ENCODE measurements at places on chromosomes 7 and 10.

DNA sequence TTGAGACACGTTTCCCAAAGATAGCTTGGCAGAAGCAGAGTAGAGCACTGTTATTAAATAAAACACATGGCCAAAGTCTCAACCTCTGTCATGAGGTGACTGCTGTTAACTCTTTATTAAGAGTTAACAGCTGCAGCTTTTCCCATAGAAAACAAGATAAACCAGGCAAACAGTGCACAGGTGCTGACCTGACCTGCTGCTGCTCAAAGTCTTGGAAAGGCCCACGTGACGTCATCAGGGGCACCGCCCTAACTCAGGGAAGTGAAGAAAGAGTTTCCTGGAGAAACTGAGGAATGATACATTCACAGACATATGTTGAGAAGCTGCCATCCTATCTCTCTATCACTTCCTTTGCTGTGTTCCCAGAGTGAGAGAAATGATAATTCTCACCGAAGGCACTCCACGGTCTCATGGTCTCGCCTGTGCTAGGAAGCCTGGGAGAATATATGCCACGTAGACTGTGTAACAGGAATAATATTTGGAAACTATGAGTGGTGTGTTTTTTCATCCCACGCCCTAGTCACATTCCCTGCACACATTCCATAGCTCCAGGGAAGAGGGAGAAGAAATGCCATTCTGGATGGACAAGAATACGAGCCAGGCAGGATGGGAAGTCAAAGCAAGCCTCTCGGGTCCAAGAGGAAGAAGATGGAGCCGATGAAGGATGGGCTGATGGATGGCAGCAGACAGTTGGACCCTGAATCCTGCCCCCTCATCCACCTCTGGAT lies 146.2 kb upstream of the NFE2L3 start:
- DNase-seq = no peak

- no peak for DNase-seq
Observed at GRCh38 chr7:80210400-80210799, 75.8 kb downstream of the GNAI1 start.

DNA sequence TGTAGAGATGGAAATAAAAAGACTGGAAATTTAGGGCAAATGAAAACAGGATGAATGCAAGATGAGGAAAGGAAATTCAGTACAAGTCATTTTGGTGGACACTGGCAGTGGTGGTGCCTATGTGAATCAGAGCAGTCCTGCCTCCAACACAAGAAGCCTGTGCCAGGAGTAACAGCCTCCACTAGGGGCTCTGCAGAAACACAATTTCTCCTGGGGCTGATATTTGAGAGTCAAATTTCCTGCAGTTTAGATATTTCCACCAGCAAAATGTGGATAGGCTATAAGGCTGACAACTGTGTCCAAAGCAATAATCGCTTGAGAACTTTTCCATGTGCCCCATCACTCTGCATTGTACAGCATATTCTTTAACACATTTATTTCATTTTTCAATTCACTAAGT lies 4.7 kb upstream of the PLXDC2 start:
- DNase-seq = no peak

DNA sequence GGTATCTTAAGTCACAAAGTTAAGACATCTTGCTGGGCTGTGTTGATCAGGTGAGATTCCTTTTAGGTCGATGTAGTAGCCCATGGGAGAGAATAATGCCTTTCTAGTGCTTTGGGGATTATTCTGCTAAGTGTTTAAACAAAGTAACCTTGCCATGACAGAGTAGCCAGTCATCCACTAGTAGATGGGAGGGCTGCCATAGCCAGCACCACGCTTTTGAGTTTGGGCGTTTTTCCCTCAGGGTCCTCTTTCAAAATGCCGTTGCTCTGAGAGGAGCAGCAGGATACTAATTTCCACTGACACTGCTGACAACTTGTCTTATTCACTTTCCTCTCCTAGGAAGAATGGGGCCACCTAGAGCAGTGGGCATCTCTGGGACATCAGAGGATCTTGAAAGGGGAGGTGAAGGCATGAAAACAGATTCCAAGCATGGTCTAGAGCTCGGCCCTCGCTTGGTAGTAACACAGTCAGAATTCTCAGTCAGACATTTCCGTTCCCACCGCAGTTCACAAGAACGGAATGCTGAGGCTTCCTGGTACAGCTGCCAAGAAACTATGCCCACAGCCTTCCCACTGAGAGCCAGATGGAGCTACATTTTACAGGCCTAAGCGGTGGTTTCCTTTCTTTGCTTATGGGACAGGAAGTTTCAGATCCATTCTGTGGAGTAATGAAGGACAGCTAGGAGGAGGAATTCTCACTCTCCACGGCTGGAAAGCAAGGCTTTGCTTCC lies 15.3 kb upstream of the RSU1 start:
- DNase-seq = no peak

- no peak for DNase-seq
Observed at GRCh38 chr7:117041822-117042221, 88.5 kb downstream of the ST7 start.

DNA sequence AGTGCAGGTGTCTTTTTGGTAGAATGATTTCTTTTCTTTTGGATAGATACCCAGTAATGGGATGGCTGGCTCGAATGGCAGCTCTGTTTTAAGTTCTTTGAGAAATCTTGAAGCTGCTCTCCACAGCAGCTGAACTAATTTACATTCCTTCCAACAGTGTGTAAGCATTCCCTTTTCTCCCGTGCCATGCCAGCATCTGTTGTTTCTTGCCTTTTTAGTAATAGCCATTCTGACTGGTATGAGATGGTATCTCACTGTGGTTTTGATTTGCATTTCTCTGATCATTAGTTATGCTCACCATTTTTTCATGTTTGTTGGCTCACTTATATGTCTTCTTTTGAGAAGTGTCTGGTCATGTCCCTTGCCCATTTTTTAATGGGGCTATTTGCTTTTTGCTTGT lies 486.3 kb downstream of the GALNT17 start:
- DNase-seq = no peak

- DNase-seq = no peak
Observed at GRCh38 chr7:28208506-28208905, 27.9 kb upstream of the JAZF1 start.

DNA sequence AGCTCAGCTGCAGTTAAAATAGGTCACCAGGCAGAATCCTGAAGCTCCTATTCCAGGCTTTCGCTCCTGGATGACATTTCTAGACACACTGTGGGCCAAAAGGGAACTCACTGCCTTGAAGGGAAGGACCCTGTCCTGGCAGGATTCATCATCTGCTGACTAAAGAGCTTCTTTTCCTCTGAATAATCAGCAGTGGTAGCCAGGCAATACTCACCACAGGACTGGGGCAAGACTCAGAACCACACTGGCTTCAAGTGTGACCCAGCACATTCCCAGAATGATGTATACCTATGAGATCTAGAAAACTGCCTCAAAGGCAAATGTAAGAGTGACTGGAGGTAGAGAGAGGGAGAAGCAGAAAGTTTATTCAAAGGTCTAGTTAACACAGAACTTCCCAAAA lies 29.5 kb upstream of the EBF3 start:
- peak; percentile 56 for DNase-seq

DNA sequence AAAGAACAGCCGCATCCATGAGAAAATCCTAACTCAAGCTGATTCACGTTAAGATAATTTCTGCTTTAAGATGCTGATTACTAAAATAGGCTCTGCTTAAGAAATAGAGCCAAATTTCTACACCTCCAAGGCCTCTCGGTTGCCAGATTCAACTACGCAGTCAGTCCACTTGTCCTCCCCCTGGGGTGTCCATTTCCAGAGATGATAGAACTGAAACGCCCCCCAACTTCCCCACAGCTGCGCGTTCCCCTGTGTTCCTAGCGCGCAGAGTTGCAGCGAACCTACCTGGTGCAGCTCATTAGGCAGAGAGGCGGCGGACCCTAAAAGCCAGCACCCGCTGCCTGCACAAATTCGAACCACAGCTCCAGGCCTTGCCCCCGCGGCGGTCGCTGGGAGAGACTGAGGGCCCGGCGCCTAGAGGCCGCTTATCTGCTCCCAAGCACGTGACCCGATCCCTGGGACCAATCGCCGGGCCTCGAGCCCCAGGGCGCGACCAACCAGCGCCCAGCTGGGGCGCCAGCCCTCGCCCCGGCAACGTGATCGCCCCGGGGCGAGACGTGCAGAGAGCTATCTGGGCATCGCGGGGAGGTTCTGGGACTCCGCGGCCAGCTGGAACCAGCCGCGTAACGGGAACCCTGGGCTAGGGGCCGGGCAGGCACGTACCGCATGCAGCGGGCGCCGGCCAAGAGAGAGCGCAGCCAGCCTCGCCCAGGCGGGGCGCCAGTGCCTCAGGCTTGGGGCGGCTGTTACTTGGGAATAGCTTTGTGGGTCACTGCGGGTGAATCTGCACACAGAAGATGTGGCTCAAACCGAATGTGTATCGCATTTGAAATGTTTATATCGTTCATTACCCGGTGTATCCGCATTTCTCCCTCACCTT lies at the start of gene PPP1R3C:
PPP1R3C (minus strand) TSS at position 401 of the 880 bp plus-strand sequence; CDS start at position 299, 102 bp downstream.
- peak; percentile 91 for DNase-seq

DNA sequence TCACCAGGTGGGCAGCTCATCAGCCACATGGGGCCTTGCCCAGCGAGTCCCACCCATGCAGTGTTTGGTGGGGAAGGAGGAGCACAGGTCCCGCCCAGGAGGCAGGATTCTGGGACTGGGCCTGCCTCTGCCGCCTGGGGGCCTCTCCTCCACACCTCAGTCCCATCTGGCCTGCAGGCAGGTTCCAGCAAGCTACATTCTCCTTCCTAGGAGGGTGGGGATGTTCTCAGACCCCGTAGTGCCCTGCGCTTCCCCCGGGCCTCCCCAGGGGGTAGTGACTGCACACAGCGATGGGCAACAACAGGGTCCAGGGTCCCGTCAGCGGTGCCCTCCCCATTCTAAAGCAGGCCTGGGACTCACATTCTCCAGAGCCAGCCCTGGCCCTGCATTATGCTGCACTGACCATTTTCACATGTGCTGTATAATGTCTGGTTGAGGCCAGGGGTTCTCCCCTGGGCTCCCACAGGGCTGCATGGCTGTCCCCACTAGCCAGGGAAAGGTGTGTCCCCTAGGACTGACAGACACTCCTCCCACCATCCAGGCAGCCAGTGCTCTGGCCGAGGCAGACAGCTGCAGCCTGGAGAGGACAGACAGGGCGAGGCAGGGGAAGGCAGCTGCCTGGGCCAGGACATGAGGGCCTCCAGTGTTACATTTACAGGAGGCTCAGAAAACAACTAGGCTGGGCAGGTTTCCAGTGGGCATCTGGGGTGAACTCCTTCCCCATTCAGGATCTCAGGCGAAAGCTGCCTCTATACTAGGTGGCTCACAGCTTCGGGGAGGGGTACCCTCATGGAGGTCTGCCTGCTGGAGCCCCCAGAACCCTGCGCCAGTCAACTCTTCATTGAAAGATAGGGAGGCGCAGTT lies 9.3 kb downstream of the RASGEF1A start:
- DNase-seq = no peak

GRCh38 chr10:71359364-71360046 lies 37.2 kb upstream of the CDH23 start:
- DNase-seq = no peak

GRCh38 chr10:48947690-48948469 lies 8.2 kb upstream of the LRRC18 start:
- no peak for DNase-seq

DNA sequence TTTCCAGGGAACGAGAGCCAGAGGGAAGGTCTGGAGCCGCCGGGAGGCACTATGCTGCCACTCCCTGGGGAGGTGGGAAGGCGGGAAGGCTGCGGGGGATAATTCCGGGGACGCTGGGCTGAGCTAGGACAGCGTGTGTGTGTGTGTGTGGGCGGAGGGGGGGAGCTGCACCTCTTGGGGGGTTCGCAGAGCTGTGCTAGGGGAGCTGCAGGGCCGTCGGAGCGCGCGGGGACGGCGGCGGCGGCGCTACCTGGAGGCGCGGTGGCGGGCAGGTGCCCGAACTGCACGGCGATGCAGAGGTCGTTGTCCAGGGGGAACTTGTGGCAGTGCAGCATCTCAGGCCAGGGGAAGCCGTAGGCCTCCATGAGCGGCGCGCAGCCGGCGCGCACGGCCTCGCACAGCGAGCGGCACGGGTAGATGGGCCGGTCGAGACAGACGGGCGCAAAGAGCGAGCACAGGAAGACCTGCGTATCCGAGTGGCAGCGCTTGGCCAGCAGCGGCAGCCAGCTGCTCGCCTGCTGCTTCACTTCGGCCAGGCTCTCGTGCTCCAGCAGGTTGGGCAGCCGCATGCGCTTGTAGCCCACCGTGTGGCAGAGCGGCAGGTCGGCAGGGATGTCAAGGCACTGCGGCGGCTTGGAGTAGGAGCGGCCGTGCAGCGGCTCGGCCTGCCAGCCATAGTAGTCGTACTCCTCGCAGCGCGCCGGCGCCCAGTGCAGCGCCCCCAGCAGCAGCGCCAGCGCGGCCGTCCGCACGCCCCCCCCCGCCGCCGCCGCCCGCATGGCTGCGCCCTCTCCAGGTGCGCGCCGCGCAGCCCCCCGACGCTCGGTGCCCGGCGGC lies 526 bp downstream of the SFRP5 start:
- DNase-seq = no peak

- DNase-seq = no peak
Observed at GRCh38 chr10:2917926-2918325, 149.4 kb upstream of the PFKP start.

DNA sequence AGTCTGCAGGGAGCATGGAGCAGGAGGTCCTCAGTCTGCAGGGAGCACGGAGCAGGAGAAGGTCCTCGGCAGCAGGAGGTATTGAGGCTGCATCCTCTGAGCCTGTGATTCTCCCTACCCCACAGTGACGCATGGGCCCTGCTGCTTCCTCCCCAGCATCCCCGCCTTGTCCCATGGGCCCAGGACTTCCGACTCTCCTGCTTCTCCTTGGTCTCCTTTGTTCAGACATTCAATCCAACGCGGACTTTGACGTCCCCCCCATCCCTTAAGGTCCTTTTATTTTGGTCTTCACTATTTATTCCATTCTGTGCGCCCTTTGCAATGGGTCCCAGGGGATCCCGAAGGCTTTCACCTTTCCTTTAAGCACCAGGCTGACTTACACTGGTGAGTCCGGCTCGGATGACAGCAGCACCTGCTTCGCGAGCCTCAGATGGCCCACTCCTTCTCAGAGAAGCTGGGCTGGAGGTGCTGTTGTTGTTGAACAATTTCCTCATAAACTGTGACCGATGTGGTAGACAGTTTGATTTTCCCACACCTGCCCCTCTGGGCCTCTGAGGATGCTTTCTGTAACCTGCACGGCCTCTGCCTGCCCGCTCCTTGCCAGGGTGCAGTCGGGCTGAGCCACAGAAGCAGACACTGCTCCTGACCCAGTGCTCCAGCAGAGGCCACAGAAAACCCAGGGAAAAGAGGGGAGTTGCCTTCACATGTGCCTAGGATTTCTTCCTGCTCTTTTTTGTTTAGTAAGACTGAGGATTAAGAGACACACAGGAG lies 407.2 kb upstream of the SHH start:
- DNase-seq = no peak

- DNase-seq = no peak
Observed at GRCh38 chr10:118210276-118210675, 131.8 kb downstream of the FAM204A start.

Measured in suprapubic skin (tissue), 4 donors.